ENCODE measurements at places on chromosomes 7 and 10.
A peak's percentile ranks its signal among the peaks of the same experiment; 100 is the strongest.

GRCh38 chr10:126476246-126476645, 88.0 kb upstream of the ADAM12 start:
- ATAC-seq, result no peak

DNA sequence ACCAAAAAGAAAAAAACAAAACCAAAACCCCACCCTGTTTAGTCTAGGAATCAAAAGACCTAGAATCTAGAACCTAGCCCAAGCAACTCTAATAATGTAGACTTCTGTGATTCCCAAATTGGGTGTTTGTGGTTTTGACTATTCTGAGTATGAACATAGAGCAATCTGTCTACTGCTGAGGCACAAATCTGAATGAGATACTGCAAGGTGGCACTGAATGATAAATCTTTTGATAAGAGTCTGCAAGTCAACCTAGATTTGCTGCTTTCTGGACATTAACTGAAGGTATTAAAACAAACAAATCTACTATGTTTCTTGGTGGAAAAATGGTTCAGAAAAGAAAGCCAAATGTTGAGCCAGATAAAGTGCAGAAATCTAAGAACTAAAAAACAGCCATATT, 50.6 kb downstream of the IRF5 start:
- ATAC-seq, result no peak

DNA sequence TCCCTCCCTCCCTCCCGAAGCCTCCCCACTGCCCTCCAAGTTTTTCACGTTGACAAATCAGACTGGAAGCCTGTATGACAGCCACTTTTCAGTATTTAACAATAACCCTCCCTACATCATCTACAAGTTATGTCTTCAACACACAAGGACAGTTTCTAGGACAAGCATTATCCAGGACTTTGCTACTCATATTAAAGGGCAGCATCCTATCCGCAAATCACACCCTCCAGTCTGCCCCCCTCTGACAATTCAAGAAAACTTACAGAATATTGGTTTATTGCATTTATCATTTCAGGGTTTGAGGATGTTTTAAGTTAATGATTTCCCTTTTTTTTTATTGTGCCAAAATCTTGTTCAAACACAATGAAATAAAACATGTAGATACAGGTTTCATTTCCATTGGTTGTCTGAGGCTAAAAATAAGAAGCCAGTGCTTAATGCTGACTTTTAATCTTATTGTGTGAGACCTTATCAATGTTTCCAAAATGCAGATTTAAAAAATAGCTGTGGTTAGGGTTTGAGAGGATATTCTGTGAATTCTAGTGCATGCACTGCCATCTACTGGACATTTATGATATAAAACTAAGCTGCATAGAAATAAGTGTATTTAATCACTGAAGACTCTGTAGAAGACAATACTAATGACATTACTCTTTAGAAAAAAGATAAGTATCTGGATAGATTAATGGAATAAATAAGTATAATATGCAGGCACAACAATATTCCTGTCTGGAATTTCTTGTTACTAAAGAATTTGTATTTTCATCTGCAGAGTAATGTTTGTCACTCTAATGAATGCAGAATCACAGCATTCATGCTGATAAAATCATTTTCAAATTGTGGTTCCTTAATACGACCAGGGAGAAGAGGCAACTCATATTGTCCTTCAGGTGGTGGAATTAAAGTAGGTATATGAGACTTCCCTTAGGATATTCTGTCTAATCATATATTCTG, 64.1 kb downstream of the CAV1 start:
- peak; percentile 64 for ATAC-seq

DNA sequence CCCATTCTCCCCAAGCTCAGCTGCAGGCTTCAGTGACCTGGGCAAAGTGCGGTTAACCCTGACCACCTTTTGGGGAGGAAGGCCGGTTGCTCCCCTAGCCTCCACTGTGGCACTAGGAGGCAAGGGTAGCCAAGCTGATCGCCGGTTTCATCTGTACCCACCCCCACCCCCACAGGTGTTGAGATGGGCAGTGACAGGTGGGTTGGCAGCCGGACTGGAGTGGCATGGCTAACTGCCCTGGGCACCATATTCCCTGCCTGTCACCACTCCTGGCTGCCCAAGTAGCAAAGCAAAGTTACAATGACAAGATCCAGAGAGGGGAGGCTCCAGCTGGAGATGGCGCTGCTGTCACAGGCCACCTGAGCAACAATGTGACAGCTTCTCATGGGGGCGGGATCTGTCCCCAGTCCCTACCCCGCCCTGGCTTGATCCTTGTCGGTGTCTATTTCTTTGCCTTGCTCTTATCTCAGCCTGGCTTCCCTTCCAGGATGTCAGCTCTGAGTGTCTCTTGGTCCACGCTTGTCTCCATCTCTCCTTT, 27.0 kb upstream of the BMS1 start:
- no peak for ATAC-seq

DNA sequence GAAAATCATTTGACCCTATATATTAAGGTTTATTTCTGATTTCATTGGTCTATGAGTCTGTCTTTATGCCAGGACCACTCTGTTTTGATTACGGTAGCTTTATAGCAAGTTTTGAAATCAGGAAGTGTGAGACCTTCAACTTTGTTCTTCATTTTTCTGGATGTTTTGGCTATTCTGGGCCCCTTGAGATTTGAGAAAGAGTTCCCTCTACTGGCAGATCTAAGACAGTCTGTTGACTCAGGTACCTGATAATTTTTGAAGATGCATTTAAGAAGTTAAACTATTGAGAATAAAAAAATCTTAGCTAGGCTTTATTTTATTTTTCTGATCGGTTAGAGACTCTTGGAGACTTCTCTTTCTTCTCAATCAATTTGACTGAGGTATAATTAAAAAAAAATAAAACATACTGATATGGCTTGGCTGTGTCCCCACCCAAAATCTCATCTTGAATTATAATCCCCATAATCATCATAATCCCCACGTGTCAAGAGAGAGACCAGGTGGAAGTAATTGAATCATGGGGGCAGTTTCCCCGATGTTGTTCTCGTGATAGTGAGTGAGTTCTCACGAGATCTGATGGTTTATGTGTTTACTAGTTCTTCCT, 209.2 kb downstream of the SNX10 start:
- ATAC-seq, result 0 out of 3 replicates have a peak, but pooled peaks have one; percentile 45

DNA sequence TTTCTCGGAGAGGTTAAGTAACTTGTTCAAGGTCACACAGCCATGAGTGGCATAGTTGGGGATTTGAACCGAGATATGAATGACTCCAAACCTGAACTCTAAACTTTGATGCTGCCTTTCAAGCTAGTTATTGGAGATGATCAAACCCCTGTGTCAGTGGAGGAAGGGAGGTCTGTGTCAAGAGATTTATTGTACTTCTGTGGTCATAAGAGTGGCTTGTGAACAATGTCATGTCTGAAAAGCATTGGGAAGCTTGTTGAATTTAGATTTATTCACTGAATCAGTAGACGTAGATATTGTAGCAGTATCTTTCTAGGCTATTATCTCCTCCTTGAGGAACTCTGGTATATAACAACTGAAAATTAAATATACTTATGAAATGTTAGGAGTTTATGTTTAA, 27.3 kb downstream of the SNX10 start:
- ATAC-seq, result no peak

DNA sequence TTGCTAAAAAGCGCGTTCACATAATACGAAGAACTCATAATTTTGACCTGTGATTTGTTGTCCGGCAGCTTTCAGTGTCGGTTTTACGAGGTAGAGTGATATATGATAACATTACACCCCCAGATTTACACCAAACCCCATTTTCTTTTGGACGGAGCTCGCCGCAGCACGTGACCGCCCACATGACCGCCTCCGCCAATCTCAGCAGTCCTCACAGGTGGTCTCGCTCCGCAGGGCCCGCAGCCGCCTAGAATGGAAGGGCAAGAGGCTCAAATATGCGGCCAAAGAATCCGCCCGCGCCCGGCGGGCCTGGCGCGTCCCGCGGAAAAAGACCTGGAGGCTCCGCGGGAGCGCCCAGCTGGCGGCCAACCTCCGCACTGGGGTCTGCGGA, at the start of gene HOXA7:
Gene HOXA7, minus strand, starts transcription at position 168 of the 391 bp plus-strand sequence. Its CDS starts 130 bp downstream, at position 38.
- no peak for ATAC-seq

DNA sequence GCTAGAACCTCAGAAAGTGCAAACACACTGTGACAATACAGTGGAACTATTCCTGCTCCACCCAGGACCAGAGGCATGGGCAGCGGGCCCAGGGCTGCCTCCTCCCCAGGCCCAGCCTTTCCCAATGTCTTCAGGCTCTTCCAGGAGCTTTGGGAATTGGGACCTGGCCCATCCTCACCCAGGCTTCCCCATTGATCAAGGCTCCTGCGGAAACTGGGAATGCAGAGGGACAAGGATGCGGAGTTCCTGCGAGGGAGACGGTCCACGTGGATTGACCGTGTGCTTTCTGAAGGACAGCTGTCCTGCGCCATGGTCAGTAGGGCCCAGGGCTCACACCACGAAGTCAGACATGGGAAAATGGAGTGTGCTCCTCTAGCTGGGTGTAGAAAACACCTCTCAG, 56.6 kb downstream of the CSGALNACT2 start:
- ATAC-seq, result no peak

DNA sequence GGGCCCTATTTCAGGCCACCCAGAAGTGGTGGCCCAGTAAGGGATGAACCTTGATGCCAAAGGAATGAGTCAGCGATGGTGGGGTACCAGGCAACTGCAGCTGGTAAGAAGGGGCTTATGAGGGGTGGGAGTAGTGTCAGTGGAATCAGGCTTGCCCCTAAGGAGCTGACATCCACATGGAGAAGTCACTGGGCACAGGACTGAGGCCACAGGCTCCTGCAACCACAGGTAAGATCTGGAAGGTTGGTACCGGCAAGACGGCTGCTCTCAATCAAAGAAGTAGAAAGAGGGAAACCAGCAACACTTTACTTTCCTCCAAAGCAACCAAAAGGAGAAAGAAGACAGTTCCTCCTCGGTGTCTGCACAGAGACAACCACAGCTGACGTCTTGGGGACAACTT, 2.5 kb downstream of the GCK start:
- ATAC-seq, result no peak

DNA sequence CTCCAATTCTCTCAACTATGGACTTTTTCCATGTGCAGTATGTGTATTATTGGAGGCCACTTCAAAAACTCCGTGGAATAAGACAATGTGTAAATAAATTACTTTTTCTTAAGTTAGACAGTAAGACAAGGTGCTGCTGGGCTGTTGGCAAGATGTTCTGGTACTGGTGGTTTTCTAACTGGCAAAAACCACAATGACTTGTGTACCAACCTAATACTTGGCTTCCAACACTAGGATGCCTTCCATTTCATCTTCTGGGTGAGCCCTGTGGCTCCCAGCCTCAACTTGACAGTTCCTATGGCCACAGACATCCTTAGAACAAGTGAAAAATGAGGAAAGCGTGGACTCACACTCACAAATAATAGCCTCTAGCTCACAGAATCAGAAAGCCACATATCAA, 77.0 kb downstream of the OSBPL3 start:
- no peak for ATAC-seq

DNA sequence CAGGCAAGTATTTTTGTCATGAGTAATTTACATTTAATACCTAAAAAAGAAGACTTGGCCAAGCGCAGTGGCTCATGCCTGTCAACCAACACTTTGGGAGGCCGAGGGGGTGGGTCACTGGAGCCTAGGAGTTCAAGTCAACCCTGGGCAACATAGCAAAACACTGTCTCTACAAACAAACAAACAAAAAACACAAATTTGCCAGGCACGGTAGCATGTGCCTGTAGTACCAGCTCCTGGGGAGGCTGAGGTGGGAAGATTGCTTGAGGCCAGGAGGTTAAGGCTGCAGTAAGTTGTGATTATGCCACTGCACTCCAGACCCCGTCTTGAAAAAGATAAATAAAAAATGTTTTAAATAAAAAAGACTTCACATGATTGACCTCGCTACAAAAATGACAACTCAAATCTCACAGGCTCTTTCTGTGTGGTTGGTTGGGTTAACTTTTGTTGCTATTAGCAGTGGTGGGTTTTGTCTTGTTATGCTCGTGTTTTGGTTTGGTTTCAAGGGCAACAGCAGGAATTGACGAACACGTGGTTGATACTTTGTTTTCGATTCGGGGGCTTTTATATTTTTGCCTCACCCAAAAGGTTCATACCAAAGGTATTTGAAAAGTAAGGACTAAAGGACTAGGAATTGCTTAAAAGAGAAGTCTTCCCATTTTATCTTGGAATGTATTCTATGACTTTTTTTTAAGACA, 227.2 kb upstream of the MKLN1 start:
- ATAC-seq, result no peak

DNA sequence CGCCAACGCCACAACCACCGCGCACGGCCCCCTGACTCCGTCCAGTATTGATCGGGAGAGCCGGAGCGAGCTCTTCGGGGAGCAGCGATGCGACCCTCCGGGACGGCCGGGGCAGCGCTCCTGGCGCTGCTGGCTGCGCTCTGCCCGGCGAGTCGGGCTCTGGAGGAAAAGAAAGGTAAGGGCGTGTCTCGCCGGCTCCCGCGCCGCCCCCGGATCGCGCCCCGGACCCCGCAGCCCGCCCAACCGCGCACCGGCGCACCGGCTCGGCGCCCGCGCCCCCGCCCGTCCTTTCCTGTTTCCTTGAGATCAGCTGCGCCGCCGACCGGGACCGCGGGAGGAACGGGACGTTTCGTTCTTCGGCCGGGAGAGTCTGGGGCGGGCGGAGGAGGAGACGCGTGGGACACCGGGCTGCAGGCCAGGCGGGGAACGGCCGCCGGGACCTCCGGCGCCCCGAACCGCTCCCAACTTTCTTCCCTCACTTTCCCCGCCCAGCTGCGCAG, 424 bp downstream of the EGFR start:
- ATAC-seq, result peak; percentile 36

- no peak for ATAC-seq
Measured at GRCh38 chr10:98563811-98564210, 117.1 kb upstream of the HPS1 start.

- ATAC-seq, result peak; percentile 17
Measured at GRCh38 chr10:62062752-62063512, 161.4 kb downstream of the ARID5B start.
